ENCODE measurements at places on chromosomes 6 and 20.
A peak's percentile ranks its signal among the peaks of the same experiment; 100 is the strongest.

- DNase-seq = no peak
Measured at GRCh38 chr20:51013577-51014330, 9.2 kb downstream of the KCNG1 start.

- no peak for DNase-seq
Measured at GRCh38 chr20:60974022-60974421, 278.0 kb upstream of the CDH4 start.

DNA sequence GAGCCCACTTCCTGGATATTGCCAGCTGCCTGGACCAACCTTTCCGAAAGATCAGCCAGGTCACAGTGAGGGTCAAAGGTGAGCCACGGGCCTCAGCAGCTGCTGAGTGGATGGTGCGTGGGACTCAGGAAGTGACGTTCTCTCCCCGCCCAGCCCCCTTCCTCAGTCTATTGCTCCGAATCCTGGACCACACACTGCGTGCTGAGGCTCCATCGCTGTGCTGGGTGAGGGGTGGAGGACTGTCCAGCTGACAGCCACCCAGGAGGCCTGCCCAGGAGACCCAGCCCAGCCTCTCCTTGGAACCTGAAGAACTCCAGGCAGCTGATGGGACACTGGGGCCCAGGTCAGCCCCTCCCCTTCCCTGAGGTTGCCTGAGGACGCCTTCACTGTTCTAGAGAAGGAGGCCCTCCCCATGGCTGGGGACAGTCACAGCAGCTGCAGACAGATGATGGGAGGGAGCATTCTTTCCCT lies 94.4 kb upstream of the CD93 start:
- DNase-seq = no peak

DNA sequence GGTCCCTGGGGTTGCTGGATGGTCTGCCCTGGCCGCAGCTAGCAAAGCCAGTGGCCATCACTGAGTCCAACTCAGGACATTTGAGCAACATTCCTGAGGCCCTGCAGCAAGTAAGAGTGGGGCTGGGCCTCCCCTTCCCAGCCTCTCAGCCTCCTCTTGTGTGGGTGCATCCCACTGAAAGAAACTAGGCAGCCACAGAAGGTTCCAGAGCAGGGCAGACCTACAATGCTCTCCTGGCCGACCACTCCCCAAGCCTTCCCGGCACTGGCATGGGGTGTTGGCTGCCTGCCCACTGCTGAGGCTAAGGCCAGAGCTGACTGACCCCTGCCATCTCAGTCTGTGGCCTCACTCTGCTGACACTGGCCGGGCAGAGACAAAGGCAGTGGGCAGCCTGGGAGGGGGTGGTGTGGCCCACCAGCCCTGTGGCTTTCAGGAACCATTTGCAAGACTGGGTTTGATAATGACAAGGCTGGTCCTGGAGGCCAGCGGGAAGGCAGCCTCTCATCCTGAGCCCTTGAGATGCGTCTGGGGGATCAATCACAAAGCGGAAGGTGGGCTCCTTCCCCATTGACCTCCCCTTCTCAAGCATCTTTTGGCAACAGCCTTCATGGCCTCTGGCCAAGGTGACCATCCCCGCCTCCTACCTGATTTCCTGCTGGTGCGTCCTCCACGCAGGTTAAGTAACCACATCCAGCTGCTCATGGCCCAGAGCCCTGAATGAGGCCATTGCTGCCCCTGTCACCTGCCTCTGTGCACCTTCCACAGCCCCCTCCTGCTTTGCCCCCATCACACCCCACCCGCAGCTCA lies 9.6 kb downstream of the DLGAP4 start:
- DNase-seq = no peak

DNA sequence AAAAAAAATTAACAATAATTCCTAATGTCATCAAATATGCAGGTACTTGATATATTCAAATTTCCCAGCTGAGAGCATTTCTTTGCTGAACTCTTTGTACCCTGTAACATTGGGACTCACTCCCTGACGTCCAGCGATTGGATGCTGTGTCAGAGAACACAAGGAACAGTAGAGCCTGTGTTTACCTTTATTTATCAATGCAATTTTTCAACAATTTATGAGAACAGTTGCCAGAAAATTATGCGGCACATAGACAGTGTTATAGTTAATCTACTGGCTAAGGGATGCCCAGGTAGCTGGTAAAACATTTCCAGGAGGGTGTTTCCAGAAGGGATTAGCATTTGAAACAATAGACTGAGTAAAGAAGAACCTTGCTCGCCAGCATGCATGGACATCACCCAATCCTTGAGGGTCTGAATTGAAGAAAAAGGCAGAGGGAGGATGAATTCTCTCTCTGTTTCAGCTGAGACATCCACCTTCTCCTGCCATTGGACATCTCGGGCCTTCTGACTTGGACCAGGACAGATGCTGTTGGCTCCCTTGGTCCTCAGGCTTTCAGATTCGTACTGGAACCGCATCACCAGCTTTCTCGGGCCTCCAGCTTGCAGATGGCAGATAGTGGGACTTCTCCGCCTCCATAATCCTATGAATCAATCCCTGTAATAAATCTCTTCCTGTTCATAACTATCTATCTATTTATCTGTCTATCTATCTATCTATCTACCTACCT lies 42.2 kb upstream of the NCOA3 start:
- DNase-seq = no peak

DNA sequence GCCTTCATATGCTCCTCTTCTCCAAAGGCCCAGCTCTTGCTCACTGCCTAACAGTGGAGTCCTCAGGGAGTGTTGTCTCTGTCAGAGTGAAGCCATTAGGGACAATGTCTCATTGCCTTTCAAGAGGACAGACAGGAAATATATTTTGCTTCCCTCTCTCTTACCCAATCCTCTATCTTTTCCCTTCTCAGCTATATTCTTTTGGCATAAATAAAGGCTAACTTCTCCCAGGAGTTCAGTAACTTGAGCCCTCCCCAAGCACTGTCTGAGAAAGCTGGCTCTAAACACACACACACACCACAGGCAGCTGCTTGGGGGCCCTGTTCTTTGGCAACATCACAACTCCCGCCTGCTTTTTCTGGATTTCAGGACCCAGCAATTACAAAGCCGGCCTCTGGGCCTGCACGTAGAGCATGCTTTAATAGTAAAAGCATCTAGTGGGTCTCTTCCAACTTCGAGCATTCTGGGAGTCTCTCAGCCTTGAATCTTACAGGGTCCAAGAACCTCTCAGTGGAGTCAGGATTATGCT lies 34.7 kb upstream of the LAMA4 start:
- no peak for DNase-seq

DNA sequence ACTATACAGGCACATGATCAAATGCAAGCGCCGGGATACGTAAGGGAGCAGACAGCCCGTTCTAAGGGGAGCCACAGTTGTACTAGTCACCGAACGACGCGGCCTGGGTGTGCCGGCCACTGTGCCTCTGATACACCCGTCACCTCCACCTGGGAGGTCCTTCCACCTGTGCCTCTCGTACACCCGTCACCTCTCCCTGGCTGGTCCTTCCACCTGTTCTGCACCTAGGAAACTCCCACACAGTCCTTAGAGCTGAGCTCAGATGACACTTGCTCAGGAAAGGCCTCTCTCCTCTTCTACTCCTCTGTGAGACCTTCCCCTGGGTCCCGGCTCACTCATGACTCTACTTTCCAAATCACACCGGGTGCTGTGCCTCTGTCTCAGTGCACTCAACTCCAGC lies 245.0 kb downstream of the TTLL2 start:
- no peak for DNase-seq

GRCh38 chr6:56758120-56758519 lies 115.4 kb upstream of the DST start:
- DNase-seq = no peak

DNA sequence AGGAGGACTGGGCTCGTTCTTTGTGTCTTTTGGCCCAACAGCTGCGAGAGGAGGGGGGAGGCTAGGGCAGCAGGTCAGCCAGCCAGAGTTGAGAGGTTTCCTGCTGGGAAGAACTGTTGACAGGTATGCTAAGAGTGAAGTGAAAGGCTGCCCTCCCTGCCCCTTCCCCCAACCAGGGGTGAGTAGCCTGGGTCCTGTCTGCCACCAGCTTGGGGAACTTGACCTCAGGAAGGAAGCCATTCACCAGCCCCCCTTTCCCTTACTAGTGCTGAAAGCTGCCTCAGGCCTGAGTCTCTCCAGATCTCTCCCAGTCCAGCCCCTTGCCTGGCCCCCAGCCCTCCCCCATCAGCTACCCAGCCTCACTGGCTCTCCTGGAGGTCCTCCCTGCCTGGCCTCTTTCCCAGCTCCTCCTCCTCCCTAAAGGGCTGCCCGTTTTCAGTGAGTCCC lies 20.7 kb upstream of the ZNF76 start:
- DNase-seq = no peak

- no peak for DNase-seq
Measured at GRCh38 chr6:116745176-116745575, 20.3 kb downstream of the FAM162B start.

DNA sequence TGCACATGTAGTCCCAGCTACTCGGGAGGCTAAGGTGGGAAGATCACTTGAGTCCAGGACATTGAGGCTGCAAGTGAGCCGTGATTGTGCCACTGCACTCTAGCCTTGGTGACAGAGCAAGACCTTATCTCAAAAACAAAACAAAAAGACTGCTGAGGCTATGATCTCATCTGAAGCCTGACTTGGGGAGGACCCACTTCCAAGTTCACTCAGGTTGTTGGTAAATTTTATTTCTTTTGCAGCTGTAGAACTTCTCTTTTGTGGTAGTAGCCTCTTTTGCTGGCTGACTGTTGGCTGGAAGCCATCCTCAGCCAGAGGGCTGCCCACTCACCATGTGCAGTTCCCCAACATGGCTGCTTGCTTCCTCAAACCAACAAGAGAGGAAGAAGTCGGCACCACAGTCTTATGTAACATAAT lies 36.8 kb upstream of the ME1 start:
- peak; percentile 69 for DNase-seq

DNA sequence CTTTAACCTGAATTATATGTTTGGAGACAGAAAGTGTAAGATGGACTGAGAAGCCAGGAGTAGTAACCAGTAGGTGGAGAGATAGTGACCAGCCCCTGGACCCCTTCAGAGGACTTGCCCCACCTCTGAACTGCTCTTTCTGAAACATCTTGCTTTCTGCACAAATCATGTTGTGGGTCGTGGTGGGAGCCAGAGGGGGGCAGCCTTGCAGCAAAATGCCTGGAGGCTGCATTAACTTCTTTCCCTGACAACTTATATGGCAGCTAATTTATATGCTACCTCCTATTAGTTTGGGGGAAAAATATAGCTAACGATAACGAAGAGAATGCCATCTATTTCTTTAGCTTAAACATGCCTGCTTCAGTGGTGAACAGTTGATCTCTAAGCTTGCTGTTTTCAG lies 859.8 kb downstream of the MAFB start:
- no peak for DNase-seq

DNA sequence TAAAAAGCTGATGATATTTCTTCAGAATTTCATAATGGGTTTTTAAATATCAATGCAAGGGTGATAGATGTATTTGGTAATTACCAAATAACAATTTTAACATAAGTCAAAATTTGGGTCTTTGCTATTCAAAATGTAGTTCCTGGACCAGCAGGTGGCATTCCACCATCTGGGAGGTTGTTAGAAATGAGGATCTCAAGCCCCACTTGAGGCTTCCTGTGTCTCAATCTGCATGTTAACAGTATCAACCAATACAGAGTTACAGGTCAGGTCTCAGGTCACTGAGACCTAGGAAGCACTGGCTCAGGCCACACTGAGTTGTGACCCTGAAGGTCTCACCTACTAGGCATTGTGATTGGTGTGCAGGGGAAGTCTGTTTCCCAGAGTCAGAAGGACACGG lies 57.2 kb upstream of the MTRF1L start:
- DNase-seq = peak; percentile 2

DNA sequence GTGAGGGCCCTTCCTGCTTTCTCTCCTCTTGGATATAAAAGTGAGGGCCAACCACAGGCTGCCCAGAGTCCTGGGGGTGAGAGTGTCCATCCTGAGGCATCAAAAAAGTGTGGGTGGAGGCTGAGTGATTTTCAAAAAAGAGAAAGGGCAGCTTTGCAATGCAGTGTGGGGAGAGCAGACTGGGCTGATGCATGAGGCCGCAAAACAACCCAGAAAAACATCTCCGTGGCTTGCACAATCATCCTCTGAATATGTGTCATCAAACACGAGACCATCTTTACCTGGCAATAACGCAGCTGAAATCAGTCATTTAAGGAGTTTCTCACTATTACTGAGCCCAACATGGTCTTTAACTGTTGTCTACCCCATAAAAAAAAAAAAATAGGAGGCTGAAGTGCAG lies 191.2 kb upstream of the SOX4 start:
- DNase-seq = no peak

DNA sequence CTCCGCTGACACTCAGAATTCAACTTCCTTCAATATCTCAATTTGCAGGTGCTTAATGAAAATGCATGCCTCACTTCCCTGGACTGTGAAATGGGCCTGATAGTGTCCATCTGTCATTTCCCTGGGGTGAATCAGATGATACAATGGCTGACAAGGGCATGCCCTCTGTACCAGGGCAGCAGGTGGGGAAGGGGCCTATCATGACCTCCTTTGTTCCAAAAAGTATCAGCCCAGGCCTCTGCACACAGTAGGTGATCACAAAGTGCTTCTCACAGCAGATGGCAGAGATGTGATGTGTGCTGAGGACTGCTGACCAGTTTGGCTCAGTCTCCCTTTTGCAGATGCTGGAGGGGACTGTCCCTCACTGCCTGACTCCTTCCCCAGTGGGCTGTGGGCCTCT lies 44.3 kb downstream of the DLGAP4 start:
- DNase-seq = no peak

GRCh38 chr20:45993197-45993951 lies 15.3 kb upstream of the MMP9 start:
- DNase-seq = no peak

DNA sequence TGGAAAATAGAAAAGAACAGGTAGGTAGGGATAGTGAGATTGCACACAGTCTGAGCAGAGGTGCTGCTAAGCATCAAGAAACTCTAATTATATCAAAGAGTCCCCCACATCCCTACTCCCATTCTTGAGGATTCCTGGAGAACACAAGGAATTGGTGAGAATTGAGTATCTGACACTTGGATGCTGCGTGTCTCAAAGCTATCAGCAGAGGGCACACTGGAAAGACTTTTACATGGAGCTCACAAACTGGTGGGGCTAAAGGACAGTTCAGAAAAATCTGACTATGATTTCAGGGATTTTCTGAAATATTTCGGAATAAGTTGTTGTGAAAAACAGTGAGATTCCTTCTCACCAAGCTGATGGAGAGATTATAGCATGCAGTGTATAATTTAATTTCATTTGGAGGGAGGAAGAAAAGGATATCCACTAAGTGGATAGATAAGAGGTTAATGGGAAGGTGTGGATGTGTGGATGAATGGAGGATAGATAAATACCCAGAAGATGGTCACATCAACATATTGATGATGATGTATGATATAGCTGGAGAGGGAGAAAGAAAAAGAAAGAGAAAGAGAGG lies 215.4 kb upstream of the DEFB112 start:
- DNase-seq = peak; percentile 2

- DNase-seq = no peak
Measured at GRCh38 chr6:8627085-8627861, 191.9 kb upstream of the SLC35B3 start.

- DNase-seq = no peak
Measured at GRCh38 chr20:51985013-51985415, 182.7 kb upstream of the SALL4 start.

DNA sequence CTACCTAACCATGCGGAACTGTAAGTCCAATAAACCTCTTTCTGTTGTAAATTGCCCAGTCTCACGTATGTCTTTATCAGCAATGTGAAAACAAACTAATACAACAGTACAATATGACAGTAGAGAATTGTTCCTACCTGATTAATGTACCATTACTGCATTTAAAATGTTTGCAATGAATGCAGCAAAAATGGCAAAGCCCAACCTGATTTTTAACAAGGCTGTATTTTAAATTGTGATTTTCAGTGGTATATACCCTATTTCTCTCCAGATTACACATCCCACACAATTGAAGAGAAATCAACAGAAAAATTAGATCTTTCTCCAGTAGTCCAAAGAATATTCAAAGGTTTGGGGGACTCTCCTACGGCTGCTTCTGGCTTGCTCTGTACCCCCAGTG lies 3.3 kb upstream of the PCSK2 start:
- no peak for DNase-seq

Data from hematopoietic multipotent progenitor cell treated with erythropoietin and hydrocortisone succinate and interleukin-3 and kit ligand, for 6 days (in vitro differentiated cells).